H4 (cell line): ENCODE measurements at places on chromosomes 2 and 18. TPM values are rescaled to one million over a fixed set of nuclear protein-coding genes. Genes with fewer than 3 reads are reported as not detected.

PSD4 gene
- 1.4 and 1.5 TPM in 2 replicates for total RNA-seq

ARHGAP28 gene
- total RNA-seq = 26.4 and 32.3 TPM in 2 replicates

CD8A gene
- total RNA-seq = not detected in 2 replicates

ADCYAP1 gene
- total RNA-seq = 0.47 and 0.83 TPM in 2 replicates

CNTNAP5 gene
- not detected in 2 replicates for total RNA-seq

EML6 gene
- 2.4 and 2.9 TPM in 2 replicates for total RNA-seq

PRKAG3 gene
- total RNA-seq = not detected in 2 replicates

DAW1 gene
- total RNA-seq = not detected in 2 replicates
